Mucosa of gallbladder (tissue), 1 donor: ENCODE measurements at places on chromosomes 7 and 10. TPM values are rescaled to one million over a fixed set of nuclear protein-coding genes. Genes with fewer than 3 reads are reported as not detected.

Gene NYAP1
- total RNA-seq = 1.2 TPM

Gene C10orf95
- 0.46 TPM for total RNA-seq

Gene GRM3
- total RNA-seq = 0.09 TPM

Gene C10orf62
- 1.0 TPM for total RNA-seq

Gene LGI1
- 4.2 TPM for total RNA-seq

Gene CALML3
- total RNA-seq = not detected

Gene TFPI2
- total RNA-seq = 4.0 TPM

Gene MLLT10
- 33.0 TPM for total RNA-seq

Gene ATG9B
- 1.2 TPM for total RNA-seq

Gene MMD2
- total RNA-seq = not detected

Gene ANKRD30A
- not detected for total RNA-seq

Gene METTL27
- 3.1 TPM for total RNA-seq

Gene VWDE
- 1.7 TPM for total RNA-seq

Gene CPN1
- not detected for total RNA-seq

Gene STEAP1
- total RNA-seq = 13.1 TPM

- no peak for DNase-seq
These were observed 11.8 kb downstream of the BZW2 start for GRCh38 chr7:16657656-16658279.

DNA sequence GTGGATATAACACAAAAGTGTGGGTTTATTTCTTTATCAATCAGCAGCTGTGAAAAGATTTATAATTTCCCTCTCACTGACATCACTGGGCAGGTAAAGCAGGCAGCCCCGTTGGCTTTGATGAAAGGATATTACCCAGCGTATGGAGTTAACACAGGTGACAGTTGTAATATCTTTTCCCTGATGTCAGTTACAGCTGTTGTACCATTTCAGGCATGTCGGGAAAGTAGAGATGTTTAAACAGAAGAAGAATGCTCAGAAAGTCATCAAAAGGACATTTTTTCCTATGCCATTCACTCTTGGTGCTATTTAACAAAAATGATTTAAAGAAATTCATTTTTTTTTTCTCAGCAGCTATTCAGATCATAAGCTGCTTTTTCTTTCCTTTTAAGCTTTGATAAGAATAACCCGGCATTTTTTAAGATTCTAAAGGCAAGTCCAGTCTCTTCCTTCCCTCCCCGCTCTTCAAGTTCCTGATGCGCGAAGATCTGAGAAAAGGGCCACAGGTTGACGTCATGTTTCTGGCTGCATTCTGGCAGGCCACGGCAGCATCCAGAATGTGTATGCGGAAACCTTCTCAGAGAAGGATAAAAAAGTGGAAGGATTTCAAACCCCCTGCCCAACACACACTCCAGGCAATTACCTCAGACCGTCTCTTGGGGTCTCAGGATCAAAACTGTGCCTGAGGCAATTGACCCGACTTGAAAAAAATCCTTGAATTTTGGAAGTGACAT lies 32.5 kb upstream of the ADAM12 start:
- DNase-seq = no peak

- DNase-seq = no peak
These were observed 236.0 kb downstream of the TNS3 start for GRCh38 chr7:47345857-47346298.

- DNase-seq = no peak
These were observed 30.4 kb downstream of the ZNF783 start for GRCh38 chr7:149292462-149292823.

DNA sequence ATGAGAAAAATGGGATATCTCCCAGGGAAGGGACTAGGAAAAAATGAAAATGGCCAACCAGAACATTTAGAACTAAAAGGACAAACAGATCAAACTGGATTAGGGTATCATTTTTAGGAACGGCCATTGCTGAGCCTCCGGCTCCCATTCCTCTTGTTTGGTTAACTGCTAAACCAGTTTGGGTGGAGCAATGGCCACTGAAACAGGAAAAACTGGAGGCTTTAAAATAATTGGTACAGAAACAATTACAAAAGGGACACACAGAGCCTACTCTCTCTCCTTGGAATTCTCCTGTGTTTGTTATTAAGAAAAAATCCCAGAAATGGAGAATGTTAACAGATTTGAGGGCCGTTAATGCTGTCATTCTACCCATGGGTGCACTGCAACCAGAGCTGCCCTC lies 4.7 kb upstream of the CHST3 start:
- DNase-seq = no peak

DNA sequence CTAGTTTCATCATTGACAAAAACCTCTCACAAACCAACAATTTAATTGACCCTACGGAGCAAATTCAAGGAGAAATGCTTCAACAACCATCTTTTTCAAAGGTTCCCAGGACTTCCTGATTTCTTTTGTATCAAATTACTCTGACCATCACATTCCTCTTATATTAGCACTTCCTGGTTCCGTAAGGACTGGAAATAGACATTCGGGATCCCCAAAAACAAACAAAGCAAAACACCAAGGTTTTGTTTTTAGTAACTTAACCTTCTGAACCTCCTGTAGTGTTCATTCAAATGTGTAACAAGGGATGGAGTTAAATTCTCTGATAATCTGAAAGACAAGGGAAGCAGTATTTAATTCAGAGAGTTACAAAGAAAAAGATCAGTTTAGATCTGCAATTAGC lies 387.6 kb upstream of the NRP1 start:
- DNase-seq = no peak

DNA sequence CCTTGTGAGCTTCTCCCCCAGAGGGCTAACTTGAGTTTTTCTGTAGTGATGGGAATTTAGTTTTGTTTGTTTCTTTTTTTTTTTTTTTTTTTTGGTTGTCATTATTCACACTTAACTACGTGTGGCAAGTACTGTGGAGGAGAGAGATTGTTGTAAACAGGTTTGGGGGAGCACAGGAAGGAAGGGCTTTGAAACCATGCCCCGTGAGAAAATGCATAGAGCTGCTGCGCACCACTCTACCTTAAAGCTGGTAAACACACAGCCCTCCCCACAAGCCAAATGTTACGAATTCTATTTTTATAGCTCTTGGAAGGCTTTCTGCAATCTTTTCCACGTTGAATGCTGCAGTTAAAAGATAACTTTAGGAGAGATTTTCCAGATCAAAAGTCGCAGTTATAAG lies 76.2 kb downstream of the ZNF22 start:
- no peak for DNase-seq

- DNase-seq = no peak
These were observed 66.5 kb upstream of the INPP5A start for GRCh38 chr10:132471125-132471451.

- no peak for DNase-seq
These were observed 47.9 kb upstream of the FEZF1 start for GRCh38 chr7:122352454-122352853.

GRCh38 chr10:87974769-87975168 lies 111.3 kb downstream of the PTEN start:
- DNase-seq = no peak

- DNase-seq = no peak
These were observed 192.2 kb upstream of the LRGUK start for GRCh38 chr7:133934977-133935330.

GRCh38 chr10:57830877-57831560 lies 436.7 kb downstream of the IPMK start:
- DNase-seq = no peak

DNA sequence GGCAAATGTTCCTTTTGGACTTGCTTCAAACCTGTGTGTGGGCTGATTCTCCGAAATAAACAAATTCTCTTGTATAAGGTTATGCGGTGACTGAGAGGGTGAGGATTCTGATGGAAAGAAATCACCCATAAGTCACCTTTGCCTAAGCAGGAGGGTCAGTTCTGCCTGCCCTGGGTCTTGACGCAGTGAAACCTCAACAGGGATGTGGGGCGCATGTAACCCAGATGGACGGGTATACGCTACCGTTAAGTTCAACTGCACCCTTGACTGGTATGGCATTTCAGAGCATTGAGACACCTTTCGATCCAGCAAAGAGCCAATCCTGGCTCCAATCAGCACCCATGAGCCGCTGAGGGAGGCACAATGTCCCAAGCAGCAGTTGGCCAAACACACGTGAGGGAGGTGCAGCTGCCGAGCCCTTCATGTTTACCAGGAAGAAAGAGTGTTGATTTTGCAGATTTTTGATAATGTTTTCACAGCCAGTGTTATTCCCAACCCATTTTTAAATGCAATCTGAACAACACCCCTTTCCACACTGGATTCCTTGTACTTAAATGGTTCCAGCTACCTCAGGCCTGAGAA lies 48.1 kb downstream of the SORBS1 start:
- peak; percentile 35 for DNase-seq

DNA sequence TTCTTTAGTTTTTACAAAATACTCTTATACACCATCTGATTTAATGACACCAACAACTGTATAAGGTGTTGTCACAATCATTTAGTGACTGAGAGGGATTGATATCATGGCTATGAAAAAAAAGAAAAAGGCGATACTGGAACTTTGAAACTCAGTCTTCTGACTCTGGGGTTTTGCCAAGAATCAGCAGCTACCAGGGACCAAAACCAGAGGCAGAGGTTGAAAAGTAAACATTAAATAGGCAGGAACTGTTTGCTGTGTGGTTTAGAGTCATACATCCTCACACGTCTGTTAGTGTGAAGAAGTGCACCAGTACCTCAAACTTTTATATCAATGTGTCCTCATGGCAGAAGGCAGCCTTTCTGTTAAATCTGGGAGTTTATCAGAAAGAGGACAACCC lies 19.9 kb upstream of the GGCT start:
- DNase-seq = peak; percentile 56

DNA sequence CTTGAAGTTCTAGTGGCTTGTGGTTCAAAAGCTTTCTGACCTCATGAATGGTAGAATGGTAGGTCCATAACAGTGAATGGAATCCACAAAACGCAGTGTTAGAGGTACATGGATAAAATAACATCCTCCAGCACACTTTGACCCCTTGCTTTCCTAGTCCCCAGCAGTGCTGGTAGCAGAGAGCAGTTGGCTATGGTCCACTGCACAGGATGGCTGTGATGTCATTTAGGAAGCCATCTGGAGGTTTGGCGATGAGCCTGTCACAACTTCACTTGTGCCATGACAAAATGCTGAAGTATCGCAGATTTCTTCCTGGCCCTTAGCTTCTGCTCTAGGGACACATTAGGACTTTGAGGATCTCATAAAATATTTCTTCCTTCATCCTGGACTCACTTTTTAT lies 300.0 kb upstream of the FZD8 start:
- DNase-seq = no peak

GRCh38 chr7:111558991-111559390 lies 3.3 kb downstream of the IMMP2L start:
- no peak for DNase-seq

- DNase-seq = no peak
These were observed 595.0 kb downstream of the GRM8 start for GRCh38 chr7:126657599-126658358.

GRCh38 chr10:119542988-119543813 lies 682 bp upstream of the RGS10 start:
- DNase-seq = peak; percentile 47

DNA sequence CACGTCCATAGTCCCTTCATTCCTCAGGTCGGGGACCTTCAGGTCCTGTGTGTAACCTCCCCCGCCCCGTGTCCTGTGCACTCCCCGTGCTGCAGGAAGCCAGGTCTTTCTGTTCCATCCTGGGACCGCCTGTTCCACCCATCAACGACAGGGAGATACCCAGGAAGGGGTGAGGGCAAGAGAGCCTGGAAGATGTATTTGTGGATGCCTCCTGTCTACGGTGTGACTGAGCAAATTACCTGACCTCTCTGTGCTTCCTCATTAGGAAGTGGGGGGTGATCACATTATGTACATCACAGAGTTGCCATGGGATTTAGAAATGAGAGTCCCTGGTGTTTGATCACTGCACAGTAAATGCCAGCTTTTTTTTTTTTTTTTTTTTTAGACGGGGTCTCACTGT lies 46.3 kb downstream of the GRID2IP start:
- DNase-seq = no peak

DNA sequence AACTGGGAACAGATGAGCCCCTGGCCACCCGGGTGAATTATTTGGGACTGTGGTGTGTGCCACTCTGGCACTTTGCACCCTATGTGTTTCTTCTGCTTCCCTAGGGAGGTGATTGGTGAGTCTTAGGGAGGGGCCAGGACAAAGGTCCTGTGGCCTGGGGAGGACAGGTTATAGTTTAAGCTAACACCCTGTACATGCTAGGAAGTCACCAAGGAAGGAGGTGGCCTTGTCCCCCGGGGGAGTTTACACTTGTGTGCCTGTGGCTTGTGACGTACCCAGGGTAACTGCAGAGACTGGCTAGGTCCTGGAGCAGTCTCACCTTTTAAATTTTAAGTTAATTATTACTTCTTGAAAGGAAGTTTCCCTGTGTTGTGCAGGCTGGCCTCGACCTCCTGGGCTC lies 196.2 kb downstream of the BAMBI start:
- DNase-seq = no peak

GRCh38 chr7:128963327-128963757 lies 25.6 kb downstream of the IRF5 start:
- DNase-seq = no peak

GRCh38 chr7:93025389-93025788 lies 92.4 kb downstream of the SAMD9 start:
- DNase-seq = no peak

DNA sequence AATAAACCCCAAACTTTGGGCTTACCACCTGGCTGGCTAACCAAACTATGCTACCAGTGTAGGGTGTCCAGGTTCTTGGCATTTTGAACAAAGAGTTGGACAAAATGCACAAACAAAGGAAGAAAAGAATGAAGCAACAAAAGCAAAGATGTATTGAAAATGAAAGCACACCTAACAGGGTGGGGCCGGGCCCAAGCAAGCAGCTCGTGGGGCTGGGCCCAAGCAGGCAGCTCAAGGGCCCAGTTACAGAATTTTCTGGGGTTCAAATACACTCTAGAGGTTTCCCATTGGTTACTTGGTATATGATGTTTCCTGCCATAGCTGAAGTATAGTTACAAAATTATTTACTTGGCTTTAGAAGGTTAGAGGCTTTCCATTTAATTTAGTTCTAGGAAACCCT lies 15.7 kb downstream of the ACADSB start:
- DNase-seq = no peak

DNA sequence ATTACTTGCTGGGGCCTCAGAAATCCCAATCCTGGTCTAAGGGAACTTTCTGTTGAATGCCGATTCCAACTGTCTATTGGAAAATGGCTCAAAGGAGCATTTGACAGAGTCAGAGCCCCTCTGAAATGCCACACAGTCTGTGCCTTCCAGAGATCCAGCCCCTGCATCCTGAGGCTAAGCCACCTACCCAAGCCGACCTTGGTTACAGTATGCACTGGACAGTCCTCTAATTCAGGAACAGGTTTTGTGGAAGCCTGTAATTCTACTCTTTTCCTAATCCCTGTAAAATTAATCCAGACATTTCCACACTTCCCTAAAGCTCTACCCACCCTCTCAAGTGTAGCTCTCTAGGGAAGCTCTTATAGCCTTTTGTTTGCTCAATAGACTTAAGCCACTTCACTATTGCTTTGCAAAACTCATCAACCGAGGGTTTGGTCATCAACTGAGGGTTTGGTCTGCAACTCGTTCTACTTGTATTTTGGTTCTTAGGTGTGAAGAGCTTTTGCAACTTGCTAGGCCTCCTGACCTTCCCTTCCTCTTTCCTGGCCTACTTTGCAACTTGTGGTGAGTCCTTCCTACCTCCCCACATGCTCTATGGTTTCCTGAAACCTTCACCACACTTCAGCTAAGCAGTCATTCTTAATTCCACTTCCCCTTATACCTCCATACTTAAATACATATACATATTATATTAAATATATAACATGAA lies 364.8 kb downstream of the SFMBT2 start:
- DNase-seq = no peak

- no peak for DNase-seq
These were observed 5.4 kb upstream of the NRF1 start for GRCh38 chr7:129605960-129606614.

- no peak for DNase-seq
These were observed 135.1 kb upstream of the ZWINT start for GRCh38 chr10:56496186-56496486.
